ENCODE measurements at places on chromosomes 4 and X. TPM values are rescaled to one million over a fixed set of nuclear protein-coding genes. Genes with fewer than 3 reads are reported as not detected.

Gene PWWP3B
- not detected for total RNA-seq

GRCh38 chrX:46386511-46386910 lies 158.7 kb downstream of the ZNF674 start:
- peaks cover 4% of the 10 kb centered on the region for H3K36me3 ChIP-seq
- H3K27ac ChIP-seq, result no peak overlapping the region
- H3K4me3 ChIP-seq, result no peak overlapping the region
- no peaks in the 10 kb centered on the region for H3K4me1 ChIP-seq
- no peak for DNase-seq

Gene MTTP
- not detected for total RNA-seq

DNA sequence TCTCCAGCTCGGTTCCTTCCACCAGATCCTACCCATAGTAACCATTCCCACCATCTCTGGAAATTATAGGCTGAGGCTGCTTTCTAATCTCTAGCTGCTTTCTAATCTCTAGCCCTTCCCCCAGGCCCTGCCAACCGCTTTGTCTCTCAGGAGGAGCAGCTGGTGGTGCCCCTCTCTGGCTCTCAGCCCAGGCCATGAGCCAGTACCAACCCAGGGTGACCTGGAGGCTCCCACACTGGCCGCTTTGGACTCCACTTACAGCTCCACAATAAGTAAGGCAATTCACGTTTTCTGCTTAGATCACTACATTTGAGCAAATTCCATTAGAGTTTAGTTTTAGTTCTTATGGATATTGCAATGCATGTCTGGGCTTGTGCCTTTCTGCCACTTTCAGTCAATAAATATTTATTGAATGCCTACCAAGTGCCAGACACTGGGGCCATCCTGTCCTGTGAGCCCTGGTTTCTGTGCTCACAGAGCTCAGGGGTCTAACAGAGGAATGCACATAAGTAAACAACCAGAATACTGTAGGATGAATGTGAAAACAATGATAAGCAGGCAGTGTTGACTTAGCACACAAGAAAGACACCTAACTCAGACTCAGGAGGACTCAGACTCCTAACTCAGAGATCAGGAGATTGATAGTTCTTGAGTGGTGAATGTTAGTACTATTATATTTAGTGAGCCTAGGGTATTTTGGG lies 38.9 kb downstream of the SMC1A start:
- DNase-seq, result no peak
- H3K27ac ChIP-seq, result peak overlapping the region; percentile 53
- H3K36me3 ChIP-seq, result peaks cover 5% of the 10 kb centered on the region
- no peak overlapping the region for H3K4me3 ChIP-seq
- H3K27me3 ChIP-seq, result no peaks in the 10 kb centered on the region
- peaks cover 12% of the 10 kb centered on the region for H3K4me1 ChIP-seq

- peaks cover 9% of the 10 kb centered on the region for H3K4me1 ChIP-seq
- H3K36me3 ChIP-seq, result no peaks in the 10 kb centered on the region
- DNase-seq, result no peak
- peaks cover 4% of the 10 kb centered on the region for H3K27me3 ChIP-seq
- H3K4me3 ChIP-seq, result no peak overlapping the region
These were observed 50.0 kb downstream of the SLC39A8 start for GRCh38 chr4:102295153-102295862.

GRCh38 chrX:110282922-110283321 lies 35.0 kb downstream of the AMMECR1 start:
- H3K4me1 ChIP-seq, result peaks cover 71% of the 10 kb centered on the region
- H3K36me3 ChIP-seq, result no peaks in the 10 kb centered on the region
- no peak for DNase-seq
- H3K27ac ChIP-seq, result peak overlapping the region; percentile 97

GRCh38 chr4:82909326-82909725 lies 8.8 kb downstream of the THAP9 start:
- H3K4me1 ChIP-seq, result peaks cover 16% of the 10 kb centered on the region
- peaks cover 5% of the 10 kb centered on the region for H3K36me3 ChIP-seq
- no peak overlapping the region for H3K4me3 ChIP-seq
- DNase-seq, result no peak
- no peak overlapping the region for H3K27ac ChIP-seq

DNA sequence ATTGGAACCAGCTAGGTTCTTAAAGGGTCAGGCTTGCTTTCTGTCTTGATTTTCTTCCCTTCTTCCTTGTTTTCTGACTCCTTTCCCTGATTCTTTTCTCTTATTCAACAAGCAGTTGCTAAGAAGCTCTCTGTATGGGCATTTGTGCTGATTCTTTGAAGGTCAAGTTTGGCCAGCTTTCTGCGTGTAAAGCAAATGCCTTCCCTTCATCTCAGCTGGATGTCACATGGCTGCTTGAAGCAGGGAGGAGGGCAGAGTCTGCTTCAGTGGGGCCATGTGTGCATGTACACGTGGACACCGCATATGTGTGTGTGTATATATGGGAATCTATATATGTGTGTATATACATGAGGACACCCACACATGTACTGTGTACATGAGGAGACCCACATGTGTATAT lies 139.9 kb upstream of the ATP6AP2 start:
- H3K4me1 ChIP-seq, result no peaks in the 10 kb centered on the region
- H3K36me3 ChIP-seq, result no peaks in the 10 kb centered on the region
- no peak overlapping the region for H3K4me3 ChIP-seq
- no peak overlapping the region for H3K27ac ChIP-seq
- peaks cover 7% of the 10 kb centered on the region for H3K27me3 ChIP-seq

Gene TEX13D
- total RNA-seq, result not detected

Gene P2RY4
- total RNA-seq, result not detected

GRCh38 chr4:68708566-68708965 lies 38.1 kb upstream of the UGT2B15 start:
- no peak overlapping the region for H3K27ac ChIP-seq
- H3K4me1 ChIP-seq, result no peaks in the 10 kb centered on the region
- DNase-seq, result no peak
- no peaks in the 10 kb centered on the region for H3K36me3 ChIP-seq

GRCh38 chr4:24475756-24476155 lies 108.6 kb downstream of the DHX15 start:
- no peaks in the 10 kb centered on the region for H3K36me3 ChIP-seq
- H3K27me3 ChIP-seq, result peaks cover 5% of the 10 kb centered on the region
- H3K4me3 ChIP-seq, result no peak overlapping the region
- peaks cover 28% of the 10 kb centered on the region for H3K4me1 ChIP-seq

GRCh38 chr4:80459918-80460473 lies 124.5 kb downstream of the CFAP299 start:
- peaks cover 14% of the 10 kb centered on the region for H3K4me1 ChIP-seq
- H3K4me3 ChIP-seq, result no peak overlapping the region
- no peak for DNase-seq
- H3K27ac ChIP-seq, result no peak overlapping the region
- H3K36me3 ChIP-seq, result peaks cover 11% of the 10 kb centered on the region

- no peaks in the 10 kb centered on the region for H3K4me1 ChIP-seq
- H3K4me3 ChIP-seq, result no peak overlapping the region
- H3K27ac ChIP-seq, result no peak overlapping the region
- no peaks in the 10 kb centered on the region for H3K36me3 ChIP-seq
- no peak for DNase-seq
- H3K27me3 ChIP-seq, result no peaks in the 10 kb centered on the region
These were observed 295.9 kb upstream of the CASK start for GRCh38 chrX:42219231-42219630.

DNA sequence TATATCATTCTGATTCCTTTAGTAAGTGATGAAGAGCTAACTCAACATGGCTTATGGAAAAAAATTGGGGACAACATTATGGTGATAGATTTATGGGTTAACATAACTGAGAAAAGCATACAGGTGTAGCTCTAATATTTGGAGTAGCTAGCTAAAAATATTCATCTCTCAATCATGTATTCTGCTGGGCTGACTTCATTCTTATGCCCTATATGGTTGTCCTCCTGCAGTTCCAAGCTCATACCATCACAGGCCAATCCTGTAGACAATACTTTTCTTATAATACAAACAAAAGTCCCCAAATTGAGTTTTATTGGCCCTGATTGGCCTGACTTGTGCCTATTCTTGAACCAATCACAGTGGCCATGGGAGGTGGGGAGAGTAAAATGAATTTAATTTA lies 6.7 kb upstream of the FAM241A start:
- no peak overlapping the region for H3K4me3 ChIP-seq
- no peaks in the 10 kb centered on the region for H3K4me1 ChIP-seq
- peaks cover 8% of the 10 kb centered on the region for H3K27me3 ChIP-seq
- DNase-seq, result no peak

- H3K4me3 ChIP-seq, result no peak overlapping the region
- H3K27ac ChIP-seq, result peak overlapping the region; percentile 52
- no peak for DNase-seq
- H3K4me1 ChIP-seq, result peaks cover 5% of the 10 kb centered on the region
These were observed 316.8 kb upstream of the ZCCHC13 start for GRCh38 chrX:73987166-73987565.

Measured in HFFc6 (cell line).